ENCODE measurements at places on chromosomes 2 and 18.

DNA sequence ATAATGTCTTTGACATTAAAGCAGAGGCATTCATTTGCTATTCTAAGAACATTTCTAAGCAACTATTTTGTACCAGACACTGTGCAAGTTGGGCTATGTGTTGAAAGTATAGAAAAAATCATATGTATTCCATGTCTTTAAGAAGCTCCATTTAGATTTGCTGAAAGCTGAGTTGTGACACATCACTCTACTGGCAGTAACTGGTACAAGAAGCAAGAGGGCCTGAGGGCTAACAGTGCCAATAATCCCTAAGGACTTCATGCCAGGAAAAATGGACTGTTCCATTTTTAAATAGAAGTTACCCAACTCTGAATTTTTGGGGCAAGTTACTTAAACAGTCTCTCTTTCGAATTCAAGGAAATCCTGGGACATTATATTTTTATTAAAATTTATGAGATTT lies 178.7 kb downstream of the SRBD1 start:
- no peak for DNase-seq

DNA sequence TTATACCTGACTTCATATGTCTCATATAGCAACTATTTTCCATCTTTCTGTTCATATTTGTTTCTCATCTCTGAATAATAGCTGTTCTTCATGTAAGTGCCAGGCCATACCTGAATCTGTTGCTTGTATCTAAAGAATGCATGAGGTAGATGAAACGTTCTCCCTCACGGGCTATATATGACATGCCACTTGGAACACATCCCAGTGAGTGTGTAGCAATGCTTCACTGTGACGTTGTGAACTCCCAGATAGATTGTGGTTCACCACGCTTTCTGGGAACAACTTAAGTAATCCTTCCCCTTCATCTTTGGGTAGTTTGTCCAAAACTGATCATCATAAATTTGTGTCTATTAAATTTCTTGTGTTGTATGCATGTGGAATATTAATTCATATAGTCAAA lies 60.1 kb downstream of the RDH14 start:
- peak; percentile 70 for DNase-seq

DNA sequence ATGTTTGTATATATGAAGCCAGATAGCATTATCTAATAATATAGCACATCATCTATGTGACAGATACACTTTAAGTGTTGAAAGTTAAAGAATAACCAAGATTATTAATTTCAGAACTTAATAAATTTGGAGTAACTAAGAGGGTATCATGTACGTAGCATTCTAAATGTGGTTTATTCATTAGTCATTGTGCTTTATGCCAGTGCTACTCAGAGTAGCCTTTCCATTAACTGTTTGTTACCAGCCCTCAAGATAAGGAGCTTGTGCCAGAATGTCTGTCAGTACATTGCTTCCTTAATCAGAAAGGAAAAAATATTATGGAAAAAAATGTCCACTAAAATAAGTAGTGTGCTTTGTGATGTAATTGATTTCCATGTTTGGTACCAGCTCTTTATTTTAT lies 94.9 kb upstream of the TWSG1 start:
- no peak for DNase-seq

GRCh38 chr2:20623741-20624155 lies 27.1 kb downstream of the HS1BP3 start:
- no peak for DNase-seq

GRCh38 chr18:51516478-51517038 lies 319.1 kb upstream of the MEX3C start:
- DNase-seq = no peak

- no peak for DNase-seq
These were observed 40.1 kb upstream of the ZNF396 start for GRCh38 chr18:35417223-35417622.

GRCh38 chr2:25105336-25106085 lies 62.9 kb downstream of the POMC start:
- DNase-seq = no peak

DNA sequence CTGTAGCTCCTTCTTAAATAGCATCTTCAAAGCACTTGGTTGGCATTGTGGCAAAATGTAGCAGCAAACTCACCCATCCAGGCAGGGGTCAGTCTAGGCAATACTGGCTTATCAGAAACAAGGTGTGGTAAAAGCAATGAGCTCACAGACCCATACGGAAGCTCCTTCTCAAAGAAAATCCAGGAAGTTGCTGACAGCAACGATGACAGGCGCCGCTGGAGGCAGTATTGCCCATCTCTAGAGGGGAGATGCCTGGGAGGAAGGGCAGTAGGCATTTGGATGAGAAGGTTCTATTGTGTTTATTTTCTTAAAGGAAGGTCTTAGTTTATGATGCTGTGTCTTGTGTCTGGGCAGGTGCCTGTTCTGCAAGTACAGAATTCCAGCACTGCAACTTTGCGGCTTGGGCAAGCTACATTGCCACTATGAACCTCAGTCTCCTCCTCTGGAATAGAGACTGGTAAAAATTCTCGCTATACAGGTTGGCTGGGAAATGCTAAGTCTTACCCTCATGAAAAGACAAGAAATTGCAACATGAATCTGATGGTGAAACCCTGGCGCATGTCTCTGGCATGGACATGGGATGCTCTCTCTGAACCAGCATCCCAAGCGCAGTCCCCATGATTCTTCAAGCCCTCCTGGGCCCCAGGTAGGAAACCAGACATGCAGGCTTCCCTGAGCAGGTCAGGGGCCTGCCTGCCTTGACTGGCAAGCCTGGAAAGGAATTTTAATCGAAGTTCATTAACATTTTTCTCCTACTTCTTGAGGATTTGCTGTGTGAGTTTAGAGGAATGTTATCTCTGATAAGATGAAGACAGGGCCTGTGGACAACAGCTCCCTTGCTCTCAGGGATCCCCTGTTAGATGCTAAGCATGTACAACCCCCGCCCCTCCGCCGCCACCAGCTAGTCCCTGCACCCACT lies 156.0 kb downstream of the TFCP2L1 start:
- no peak for DNase-seq

DNA sequence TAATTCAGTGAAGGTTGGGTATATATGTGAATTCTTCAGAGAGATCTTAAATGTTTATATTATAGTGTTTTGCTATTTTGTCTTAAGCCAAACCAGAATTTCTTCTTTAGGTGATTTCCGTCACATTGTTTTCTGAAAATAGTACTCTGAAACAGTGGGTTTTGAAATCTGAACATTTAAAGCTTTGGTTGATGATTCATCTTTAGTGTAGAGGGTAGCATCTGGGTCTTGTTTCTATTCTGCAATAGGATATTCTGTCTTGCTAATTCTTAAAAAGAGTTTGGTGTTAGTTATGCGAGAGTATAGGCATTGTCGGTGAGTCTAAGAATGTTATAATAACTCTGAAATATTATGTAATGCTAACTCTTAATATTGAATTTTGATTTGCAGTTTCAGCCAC lies 69.6 kb upstream of the FAM237A start:
- DNase-seq = no peak

DNA sequence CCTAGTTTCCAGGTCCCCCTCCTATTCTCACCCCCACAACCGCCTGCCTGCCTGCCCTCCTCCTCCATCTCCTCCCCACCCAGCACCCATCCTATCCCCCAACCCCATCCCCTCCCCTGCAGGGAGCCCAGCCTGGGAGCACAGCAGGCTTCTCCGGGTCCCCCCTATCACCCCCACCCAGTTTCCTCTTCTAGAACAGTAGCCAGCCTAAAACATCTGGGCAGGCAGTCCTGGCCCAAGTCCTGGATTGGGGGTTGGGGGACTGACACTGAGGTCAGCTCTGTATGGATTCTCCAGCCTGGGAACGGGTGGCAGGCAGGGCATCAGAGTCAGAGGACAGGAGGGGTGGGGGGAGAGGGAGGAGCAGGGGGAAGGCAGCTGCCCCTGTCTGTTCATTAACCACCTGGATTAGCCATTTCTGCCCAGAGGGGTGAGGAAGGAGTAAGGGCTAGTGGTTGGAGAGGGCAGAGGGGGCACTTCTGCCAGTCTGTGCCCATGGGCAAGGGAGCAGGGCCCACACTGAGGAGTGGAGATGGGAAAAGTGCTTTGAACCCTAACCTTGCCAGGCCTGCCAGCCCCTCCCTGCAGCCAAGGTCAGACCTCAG lies 60.0 kb downstream of the TNS1 start:
- DNase-seq = no peak

GRCh38 chr2:25306777-25307368 lies 34.9 kb downstream of the DNMT3A start:
- DNase-seq = no peak

DNA sequence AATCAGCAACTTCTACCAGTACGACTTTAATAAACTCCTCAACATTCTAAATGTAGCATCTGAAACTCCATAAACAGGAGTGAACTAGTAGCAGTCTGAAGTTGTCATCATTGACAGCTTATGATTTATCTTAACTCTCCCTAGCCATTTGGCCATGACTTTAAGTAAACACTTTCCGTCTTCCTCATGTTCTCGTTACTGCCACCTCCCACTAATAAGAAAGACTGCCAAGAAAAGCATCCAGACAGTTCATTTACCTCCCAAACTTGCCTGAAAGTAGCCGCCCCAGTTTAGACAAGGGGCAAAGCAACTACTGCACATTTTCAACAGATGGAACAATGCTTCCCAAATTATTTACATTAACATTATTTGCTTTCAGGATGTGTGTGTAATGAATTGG lies 287.5 kb downstream of the OSR1 start:
- no peak for DNase-seq

DNA sequence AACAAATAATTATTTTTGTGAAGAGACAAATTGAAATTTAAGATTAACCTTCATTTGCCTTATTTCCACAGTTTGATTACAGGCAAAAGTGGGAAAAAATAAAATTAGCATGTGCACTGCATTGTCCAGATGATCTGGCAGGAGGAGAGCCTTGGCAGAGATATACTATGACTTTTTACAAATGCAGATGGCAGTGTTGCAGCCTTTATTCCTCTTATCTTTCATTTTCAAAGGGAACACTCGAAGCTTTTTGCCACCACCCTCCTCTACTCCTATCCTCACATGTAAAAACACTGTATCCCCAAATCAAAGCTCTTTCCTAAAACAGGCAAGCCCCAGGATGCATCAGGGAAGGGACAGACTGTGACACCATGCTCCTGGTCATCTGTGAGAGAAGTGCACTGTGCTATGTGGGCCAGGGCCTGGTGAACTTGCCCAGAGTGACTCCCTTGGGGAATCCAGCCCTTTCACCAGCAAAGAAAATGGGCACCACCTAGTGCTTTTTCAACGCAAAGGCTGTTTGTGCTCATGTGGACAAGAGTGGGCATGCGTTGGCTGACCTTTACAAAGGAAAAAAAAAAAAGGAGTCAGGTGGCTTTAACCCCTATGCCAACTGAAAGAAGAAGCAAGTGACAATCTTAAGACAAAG lies 74.7 kb upstream of the ETAA1 start:
- no peak for DNase-seq

- no peak for DNase-seq
These were observed 99.6 kb downstream of the ADD2 start for GRCh38 chr2:70668432-70668831.

DNA sequence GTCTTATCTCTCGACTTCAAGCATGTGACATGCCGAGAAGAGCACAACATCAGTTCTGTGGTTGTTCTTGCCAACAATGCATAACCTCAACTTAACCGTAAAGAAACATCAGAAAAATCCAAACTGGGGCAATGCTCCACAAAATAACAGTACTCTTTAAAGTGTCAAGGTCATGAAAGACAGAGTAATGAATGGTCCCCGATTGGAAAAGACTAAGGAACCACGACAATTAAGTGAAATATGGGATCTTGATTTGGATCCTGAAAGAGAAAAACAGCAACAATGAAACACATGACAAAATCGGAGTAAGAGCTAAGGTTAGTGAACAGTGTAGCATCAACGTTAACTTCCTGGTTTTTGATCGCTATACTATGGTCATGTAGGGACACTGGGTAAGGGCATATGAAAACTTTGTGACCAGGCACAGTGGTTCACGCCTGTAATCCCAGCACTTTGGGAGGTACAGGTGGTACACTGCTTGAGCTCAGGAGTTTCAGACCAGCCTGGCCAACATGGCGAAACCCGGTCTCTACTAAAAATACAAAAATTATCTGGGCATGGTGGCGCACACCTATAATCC lies 55.2 kb downstream of the UNC50 start:
- no peak for DNase-seq

- no peak for DNase-seq
These were observed 1.3 kb downstream of the DCDC2C start for GRCh38 chr2:3704692-3705091.

All from non-pigmented ciliary epithelial cell (primary cell).